ENCODE measurements at places on chromosomes 4 and X.

DNA sequence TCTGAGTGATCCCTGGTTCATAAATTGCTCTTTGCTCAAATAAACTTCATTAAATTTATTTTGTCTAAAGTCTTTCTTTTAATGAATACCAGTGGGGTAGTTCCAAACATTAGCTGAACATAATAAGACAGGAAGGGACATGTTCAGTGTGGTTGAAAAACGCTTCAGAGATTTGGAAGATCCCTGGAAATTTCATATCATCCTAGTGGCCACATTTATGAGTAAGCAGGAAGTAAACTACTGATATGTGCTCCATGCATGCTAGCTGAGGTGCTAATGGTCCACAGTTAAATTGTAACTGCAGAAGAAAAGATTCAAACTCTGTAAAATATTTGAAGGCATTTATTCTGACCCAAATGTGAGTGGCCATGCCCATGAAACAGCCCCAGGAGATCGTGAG lies 1328.7 kb downstream of the ADGRL3 start:
- DNase-seq: no peak

DNA sequence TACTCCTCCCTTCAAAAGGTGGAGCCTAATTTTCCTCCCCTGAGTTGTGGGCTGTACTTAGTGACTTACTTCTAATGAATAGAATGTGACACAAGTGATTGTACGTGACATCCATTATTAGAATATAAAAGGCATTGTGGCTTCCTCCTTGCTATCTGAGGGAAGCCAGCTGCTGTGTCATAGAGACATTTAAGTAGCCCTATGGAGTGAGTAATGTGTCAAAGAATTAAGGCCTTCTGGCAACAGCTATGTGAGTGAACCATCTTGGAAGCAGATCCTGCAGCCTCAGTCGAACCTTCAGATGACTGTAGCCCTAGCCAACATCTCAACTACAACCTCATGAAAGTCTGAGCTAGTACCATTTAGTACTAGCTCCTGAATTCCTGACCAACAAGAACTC lies 76.1 kb downstream of the BCOR start:
- no peak for DNase-seq

DNA sequence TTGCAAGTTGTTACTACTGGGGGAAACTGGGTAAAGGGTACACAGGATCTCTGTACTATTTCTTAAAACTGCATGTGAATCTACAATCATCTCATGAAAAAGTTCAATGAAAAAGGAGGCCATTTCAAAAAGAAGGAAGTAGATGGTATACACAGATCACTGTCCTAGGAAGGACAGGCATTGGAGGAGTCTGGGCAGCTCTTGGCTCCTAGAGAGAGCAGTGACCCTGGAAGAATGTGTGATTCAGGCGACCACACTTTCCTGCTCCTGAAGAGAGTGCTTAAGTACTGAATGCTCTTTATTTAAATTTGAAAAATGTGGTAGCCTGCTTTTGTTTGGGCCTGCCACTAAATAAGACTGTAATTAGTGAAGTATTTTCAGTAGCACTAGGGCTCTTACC lies 318.1 kb upstream of the CASK start:
- DNase-seq: no peak

- DNase-seq: no peak
Measured at GRCh38 chr4:16521156-16521915, 295.1 kb upstream of the TAPT1 start.

- DNase-seq: no peak
Measured at GRCh38 chr4:73650250-73650649, 30.0 kb upstream of the RASSF6 start.

GRCh38 chrX:138345801-138346200 lies 365.7 kb downstream of the FGF13 start:
- DNase-seq: no peak

DNA sequence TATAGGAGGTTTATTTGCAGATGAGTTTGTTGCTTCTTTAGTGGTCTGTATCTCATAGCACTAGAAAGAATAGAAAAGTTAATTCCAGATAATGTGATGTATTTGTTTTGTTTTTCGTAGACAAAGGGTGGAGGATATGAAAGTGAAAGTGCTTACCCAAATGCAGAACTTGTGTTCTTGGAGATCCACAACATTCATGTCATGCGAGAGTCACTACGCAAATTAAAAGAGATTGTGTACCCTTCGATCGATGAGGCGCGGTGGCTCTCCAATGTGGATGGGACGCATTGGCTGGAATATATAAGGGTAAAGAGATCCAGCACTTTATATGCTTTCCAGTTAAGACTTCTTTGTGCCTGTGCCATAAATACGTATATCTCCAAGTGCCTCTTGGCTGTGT lies 43.3 kb downstream of the MTMR1 start:
- no peak for DNase-seq

GRCh38 chrX:54208531-54208930 lies 25.5 kb upstream of the FAM120C start:
- no peak for DNase-seq

DNA sequence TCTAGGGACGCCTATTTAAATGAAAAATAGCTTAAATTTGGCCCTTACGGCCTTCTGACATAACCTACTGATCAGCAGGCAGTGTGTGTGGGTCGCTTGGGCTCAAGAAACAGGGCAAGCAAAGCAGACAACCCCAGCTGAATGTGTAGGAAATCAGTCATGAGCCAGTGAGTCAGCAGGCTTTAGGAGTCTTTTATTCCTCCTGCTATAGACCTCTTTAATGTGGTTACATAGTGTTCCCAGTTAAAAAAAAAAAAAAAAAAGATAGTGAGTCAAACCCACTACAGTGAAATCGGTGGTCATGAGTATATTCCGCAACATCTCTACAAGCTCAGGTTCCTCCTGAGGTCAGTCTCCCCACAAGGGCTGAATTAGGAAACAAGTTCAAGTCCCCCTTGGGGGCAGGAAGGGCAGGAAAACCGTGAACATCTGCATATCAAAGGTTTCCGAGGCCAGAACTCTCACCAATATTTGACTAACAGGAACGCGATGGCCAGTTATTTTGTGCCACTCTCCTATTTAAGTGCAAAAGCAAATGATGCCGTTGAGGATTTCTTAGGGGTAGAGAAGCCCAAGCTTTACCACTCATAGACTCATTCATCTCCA lies 32.7 kb downstream of the ACSL1 start:
- DNase-seq: no peak

- no peak for DNase-seq
Measured at GRCh38 chrX:16839852-16840460, 30.2 kb downstream of the RBBP7 start.

- no peak for DNase-seq
Measured at GRCh38 chrX:63656871-63657580, 128.0 kb downstream of the ARHGEF9 start.

DNA sequence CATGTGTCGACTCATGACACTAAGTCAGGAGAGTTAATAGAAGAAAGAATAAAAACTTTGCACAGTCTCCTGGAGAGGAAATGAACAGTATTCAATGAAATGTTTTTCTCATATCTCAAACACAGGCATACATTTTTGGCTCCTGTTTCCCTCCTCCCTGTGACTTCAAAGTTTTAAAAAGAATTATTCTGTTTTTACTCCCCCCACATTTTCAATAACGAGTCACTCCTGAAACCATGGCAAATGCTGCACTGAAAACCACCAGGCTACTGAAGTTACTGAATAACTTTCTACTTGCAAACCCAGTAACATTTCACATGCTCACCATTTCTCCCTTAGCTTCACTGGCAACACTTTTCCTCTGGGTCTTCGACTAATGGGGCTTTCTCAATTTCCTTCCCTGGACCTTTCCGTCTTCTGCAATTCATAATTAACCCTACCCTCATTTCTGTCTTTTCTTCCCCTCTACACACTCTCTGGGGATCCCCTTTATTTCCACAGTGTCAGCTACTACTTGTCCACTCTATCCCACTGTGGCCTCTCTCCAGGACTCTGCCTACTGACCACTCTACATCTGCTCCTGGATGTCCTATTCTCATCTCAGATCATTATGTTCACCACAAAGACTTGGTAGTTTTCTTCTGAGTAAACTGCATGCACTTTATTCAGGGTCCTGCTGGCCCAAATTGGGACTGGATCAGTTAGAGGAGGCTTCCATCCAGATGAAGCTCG lies 225.8 kb upstream of the ETNPPL start:
- DNase-seq: no peak

GRCh38 chr4:68245594-68245993 lies at the start of gene TMPRSS11B:
Gene TMPRSS11B (minus strand): TSS chr4:68245694. CDS start chr4:68245558, 136 bp downstream.
- no peak for DNase-seq

DNA sequence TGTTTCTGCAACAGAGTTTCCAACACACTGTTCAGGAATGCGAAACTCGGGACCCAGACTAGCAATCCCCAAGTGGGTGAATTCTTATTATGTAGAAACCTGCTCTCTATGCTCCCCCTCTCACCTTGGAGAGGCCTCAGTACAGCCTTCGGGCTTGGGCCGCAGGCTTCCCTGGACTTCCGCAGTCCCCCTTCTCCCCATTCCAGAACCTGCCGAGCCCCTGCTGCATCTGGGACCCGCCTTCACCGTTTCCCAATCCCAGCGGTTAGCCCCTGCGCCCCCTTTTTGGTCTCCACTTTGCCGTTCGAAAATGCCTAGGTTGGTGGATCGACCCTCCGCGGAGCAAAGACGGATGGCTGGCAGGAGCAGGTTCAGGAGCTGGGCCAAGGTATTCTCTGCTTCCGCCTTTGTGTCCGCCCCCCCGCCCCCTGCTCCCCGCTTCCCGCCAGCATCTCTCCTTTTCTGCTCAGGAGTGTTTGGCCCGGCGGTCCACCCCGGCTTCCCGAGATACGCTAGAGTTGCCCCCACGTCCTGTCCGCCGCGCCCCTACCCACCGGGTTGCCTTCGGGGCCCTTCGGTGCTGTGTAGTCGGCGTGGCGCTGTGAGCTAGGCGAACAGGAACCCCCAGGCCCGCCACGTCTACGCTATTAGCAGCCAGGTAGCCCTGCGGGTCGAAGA lies 11.5 kb downstream of the HAND2 start:
- no peak for DNase-seq

DNA sequence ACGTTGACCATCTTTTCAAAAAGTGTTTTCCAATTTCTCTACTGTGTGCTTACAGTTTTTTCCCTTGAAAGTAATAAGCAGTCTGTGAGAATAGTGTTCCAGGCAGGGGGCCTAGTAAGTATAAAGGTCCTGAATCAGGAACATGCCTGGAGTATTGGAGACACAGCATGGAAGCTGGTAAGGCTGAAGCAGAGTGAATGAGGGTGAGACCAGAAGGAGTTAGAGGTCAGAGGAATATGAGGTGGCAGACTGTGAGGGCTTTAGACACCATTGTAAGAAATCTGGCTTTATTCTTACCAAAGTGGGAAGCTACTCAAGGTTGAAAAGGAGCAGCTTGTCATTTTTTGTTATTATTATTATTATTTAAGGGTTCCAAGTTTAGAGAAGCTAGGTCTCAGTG lies 107.4 kb downstream of the CT47B1 start:
- DNase-seq: no peak

GRCh38 chrX:123077631-123078030 lies 106.4 kb upstream of the GRIA3 start:
- DNase-seq: no peak

GRCh38 chrX:134733591-134733990 lies 75.3 kb upstream of the PLAC1 start:
- DNase-seq: no peak

All from NCI-H1105 (cell line).